K562 (cell line): ENCODE measurements at places on chromosomes 13 and 19.
A peak's percentile ranks its signal among the peaks of the same experiment; 100 is the strongest.

- DNase-seq = no peak
Observed at GRCh38 chr19:1968279-1969175, 27.6 kb downstream of the CSNK1G2 start.

- DNase-seq = no peak
Observed at GRCh38 chr19:19619181-19619848, 828 bp upstream of the PBX4 start.

DNA sequence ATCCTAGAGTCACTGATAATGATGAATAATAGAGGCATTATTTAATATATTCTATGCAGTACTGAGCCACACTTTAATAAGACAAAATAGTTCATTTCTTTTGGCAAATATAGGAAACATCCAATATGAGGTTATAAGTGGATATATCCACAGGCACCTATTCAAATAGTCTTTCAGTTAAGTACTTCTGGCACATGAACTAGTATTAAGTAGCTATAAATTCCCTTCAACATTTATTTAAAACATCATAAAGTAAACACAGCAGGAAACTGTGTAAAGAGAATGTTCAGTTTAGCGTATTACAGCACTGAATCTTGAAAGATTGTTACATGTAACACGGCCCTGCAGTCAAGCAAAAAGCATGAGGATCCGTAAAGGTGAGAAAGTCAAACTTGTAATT, 463.3 kb upstream of the KLF12 start:
- no peak for DNase-seq

GRCh38 chr19:15320116-15320515, 12.2 kb downstream of the BRD4 start:
- DNase-seq = no peak

GRCh38 chr13:20073775-20074174, 87.1 kb downstream of the GJA3 start:
- no peak for DNase-seq

DNA sequence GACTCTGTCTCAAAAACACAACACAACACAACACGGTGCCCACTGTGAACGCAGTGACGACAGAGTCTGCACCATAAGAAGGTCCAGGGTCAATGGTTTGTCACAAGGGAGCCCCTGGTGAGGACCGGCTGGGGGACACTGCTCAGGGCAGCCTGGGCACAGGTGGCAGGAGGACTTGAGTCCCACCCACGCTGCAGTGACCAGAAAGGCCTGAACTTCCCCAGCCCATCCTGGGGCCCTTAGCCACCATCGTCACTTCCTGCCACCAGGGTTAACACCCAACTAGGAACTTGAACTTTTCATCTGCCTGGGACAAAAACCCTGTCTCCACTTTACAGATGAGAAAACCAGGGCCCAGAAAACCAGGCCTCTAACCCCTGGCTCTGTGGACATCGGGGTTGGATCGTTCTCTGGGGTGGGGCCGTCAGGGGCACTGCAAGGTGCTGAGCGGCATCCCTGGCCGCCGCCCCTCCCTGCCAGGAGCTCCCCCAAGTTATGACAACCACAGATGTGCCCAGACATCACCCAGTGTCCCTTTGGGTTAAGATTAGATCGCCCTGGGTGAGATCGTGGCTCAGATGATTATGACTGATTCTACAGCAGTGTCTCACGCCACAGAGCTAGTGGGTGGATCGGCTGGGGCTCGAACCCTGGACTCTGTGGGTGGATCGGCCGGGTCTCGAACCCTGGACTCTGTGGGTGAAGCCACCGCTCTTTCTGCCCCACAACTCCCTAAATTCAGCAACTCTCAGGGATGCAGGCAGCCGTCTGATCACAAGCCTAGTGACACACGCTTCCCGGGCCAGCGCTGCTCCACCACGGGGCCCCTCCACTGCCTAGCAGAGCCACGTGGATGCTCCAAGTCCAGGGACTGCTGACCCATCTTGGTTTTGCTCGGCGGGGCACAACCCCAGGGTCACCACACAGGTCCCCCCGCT, 14.0 kb downstream of the MOB3A start:
- no peak for DNase-seq

- DNase-seq = no peak
Observed at GRCh38 chr19:14022469-14022868, 5.5 kb upstream of the RLN3 start.

GRCh38 chr13:51806566-51806965, 2.6 kb upstream of the DHRS12 start:
- no peak for DNase-seq

- no peak for DNase-seq
Observed at GRCh38 chr19:8473648-8474476, 28.6 kb downstream of the PRAM1 start.

DNA sequence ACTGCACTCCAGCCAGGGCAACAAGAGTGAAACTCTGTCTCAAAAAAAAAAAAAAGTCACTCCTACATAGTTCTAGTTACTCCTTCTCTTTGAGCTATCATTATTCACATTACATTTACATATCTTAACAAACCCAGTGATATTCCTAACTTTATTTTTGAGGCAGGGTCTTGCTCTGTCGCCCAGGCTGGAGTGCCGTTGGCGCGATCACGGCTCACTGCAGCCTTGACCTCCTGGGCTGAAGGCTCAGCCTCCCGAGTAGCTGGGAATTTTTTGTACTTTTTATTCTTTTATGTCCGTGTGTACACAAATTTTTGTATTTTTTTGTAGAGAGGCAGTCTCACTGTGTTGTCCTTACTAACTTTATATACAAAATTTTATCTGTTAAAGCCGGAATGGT, 587 bp upstream of the RPS15 start:
- no peak for DNase-seq

DNA sequence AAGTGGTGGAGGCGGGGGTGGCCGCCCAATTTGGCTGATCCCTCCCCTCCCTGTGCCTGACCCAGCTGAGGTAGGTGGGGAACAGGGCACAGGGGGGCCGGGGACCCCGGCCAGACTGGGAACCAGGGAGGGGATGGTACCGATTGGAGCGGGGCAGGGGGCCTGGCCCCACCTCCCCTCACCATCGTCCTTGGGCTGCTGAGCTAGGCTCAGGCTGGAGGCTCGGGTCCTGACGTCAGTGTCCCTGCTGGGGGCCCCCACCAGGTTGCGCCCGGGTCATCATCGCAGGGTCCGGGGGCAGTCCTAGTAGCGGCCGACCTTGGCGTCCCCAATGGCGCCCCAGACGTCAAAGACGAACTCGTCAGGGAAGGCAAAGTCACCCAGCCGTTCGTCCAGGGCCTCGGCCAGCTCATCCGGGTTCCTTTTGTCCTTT, 3.0 kb upstream of the PTGER1 start:
- no peak for DNase-seq

- no peak for DNase-seq
Observed at GRCh38 chr13:67844574-67844973, 614.4 kb upstream of the PCDH9 start.

GRCh38 chr13:51311231-51311630, 28.3 kb upstream of the SERPINE3 start:
- DNase-seq = no peak

DNA sequence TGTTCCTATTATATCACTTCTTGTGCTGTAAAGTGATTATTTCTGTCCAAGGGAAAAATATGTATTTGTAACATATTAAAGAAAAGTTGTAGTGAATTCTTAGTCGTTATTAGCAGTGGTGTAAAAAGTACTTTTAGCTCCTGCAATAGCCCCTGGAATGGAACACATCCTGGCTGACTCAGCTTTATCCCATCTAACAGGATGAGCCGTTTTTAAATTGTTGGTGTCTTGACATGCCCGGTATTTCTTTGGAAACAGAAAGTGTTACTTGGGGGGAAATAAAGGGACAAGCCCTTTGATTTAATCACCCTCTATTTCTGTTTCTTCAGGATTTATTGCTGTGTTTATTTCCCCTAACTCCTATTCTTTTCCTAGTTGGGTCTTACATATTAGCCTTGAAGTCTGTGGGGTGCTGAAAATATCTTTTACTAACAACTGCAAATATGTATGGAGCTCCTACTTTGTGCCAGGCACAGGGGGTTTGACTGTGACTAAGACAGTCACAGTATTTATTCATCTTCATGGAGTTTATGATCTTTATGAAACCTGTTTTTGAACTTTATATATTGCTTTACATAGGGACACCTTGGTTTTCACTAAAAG, 17.9 kb downstream of the COG3 start:
- DNase-seq = no peak

- DNase-seq = no peak
Observed at GRCh38 chr19:6039566-6040225, 61.8 kb upstream of the RANBP3 start.

DNA sequence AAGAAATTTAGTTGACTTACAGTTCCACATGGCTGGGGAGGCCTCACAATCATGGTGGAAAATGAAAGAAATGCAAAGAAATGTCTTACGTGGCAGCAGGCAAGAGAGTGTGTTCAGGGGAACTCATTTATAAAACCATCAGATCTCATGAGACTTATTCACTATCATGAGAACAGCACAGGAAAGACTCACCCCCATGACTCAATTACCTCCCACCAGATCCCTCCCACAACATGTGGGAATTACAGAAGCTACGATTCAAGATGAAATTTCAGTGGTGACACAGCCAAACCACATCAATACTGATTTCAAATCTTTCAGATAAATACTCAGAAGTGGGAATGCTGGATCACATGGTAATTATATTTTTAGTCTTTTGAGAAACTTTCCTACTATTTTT, 1357.9 kb downstream of the SLITRK5 start:
- no peak for DNase-seq

GRCh38 chr19:28961772-28962500, 251.0 kb downstream of the UQCRFS1 start:
- no peak for DNase-seq

GRCh38 chr19:2494447-2495129, 18.7 kb downstream of the GADD45B start:
- peak; percentile 66 for DNase-seq

- no peak for DNase-seq
Observed at GRCh38 chr13:32882691-32883090, 133.5 kb upstream of the KL start.

- no peak for DNase-seq
Observed at GRCh38 chr19:41547569-41547968, 28.4 kb upstream of the CEACAM21 start.

GRCh38 chr13:107277911-107278310, 710.0 kb upstream of the ARGLU1 start:
- no peak for DNase-seq

GRCh38 chr19:41802770-41803169, 6.4 kb downstream of the CEACAM3 start:
- DNase-seq = no peak

- DNase-seq = no peak
Observed at GRCh38 chr13:113367020-113367560, 3.2 kb upstream of the GRTP1 start.

DNA sequence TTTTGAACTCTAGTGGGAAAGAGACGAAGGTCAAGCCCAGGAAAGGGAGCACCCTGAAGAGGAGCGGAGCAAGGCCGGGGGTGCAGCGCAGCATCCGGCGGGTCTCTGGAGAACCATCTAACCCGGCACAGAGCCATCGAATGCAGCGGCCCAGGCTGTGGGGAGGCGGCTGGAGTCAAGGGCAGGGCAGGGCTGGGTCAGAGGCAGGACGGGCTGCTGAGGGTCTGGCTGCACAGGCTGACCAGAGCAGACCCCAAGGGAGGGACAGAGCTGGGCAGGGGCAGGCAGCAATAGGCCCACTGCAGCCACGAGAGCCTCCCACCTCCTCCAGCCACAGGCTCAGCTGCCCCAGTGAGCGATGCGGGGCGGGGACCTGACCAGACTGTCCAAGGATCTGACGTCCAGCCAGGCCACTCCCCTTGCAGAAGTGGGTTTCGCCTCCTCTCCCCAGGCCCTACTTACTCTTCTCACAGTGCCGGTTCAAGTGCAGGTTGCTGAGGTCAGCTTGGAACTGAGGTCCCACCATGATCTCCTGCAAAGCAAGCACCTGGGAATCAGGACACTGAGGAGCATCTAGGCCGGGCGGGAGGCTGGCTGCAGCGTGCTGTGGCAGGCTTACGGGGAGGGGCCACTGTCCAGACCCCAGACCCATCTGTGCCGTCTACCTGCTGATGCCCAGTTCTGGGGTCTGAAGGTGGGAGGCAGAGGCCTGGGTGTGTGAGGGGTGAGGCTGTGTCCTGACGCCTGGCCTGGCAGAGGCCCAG, 19.2 kb downstream of the MIER2 start:
- DNase-seq = no peak

- DNase-seq = no peak
Observed at GRCh38 chr19:19627621-19628500, at the start of gene LPAR2. Gene LPAR2, minus strand, starts transcription at chr19:19628220. Its CDS starts 945 bp downstream, at chr19:19627275.

GRCh38 chr13:70310396-70311119, 202.3 kb upstream of the KLHL1 start:
- peak; percentile 0 for DNase-seq

DNA sequence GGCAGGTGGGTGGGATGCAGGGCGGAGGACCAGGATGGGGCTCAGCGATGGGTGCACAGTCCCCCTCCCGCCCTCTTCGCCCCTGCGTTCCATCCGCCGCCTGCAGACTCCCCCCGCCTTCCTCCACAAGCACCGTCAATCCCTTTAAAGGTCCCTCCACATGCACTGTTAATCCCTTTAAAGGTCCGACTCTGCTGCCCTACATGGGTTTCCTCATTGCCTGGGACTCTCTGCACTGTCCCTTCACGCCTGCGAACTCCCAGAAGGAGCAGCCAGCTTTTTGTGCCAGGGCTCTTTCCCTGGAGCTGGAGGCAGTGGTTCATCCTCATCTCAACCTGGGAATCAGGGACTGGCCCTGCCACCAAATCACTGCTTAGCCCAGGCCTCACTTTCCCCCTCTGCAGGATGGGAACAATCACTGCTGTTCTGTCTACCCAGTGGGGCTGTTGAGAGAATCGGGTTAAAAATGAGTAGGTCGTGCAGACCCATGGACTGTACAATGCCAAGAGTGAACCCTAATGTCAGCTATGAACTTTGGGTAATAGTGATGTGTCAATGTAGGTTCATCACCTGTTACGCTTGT, 20.4 kb downstream of the ZNF574 start:
- no peak for DNase-seq

DNA sequence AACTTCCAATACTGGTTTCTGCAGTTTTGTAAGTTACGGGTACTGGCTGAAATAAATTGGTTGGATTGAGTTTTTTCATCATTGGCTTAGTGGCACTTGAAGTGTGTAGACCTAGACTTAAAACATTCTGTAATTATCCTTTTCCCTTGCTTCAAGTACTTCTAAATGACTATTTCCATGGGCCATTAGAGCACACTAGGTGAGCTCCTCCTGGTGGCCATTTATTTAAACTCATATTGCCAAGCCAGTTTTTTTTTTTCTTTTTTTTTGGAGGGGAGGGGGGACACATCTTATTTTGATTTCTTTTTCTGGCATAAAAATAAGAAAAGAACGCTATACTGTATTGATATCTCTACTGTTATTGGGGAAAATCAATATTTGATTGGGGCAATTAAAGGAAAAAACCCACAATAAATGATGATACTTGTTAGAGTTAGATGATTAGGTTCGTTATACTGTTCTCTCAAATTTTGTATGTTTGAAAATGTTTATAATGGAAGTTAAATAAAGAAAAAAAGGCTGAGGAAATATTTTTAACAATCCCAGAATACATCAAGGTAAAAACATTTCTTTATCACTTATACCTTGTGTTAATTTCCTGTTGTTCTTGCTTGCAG, 82.9 kb downstream of the PDS5B start:
- DNase-seq = peak; percentile 22

- no peak for DNase-seq
Observed at GRCh38 chr19:7685546-7686445, 5.2 kb downstream of the TRAPPC5 start.

GRCh38 chr13:114142640-114143490, 10.4 kb upstream of the RASA3 start:
- no peak for DNase-seq
